Stimulated activated CD4-positive, alpha-beta T cell treated with anti-CD3 and anti-CD28 coated beads, Interleukin-15, amount 100 ng/mL, for 1 hour (primary cell): ENCODE measurements at places on chromosomes 4 and X.

DNA sequence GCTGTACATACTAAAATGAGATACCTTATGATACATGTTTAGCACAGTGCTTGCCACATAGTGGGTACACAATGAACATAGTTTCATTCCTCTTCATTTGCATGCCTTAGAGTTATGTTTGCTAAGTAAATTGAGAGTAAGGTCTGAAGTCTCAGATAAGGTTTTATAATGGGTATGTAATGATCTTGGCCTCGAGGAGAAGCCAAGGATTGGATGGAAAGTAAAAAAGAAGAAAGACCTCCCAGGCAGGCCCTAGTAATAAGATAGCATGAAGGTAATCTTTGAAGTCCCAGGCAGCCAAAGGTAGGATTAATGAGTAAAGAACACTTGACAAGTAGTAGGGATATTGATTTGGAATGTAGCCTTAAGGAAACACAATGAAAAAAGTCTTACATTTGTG, 55.8 kb upstream of the TSPAN7 start:
- DNase-seq, result no peak

DNA sequence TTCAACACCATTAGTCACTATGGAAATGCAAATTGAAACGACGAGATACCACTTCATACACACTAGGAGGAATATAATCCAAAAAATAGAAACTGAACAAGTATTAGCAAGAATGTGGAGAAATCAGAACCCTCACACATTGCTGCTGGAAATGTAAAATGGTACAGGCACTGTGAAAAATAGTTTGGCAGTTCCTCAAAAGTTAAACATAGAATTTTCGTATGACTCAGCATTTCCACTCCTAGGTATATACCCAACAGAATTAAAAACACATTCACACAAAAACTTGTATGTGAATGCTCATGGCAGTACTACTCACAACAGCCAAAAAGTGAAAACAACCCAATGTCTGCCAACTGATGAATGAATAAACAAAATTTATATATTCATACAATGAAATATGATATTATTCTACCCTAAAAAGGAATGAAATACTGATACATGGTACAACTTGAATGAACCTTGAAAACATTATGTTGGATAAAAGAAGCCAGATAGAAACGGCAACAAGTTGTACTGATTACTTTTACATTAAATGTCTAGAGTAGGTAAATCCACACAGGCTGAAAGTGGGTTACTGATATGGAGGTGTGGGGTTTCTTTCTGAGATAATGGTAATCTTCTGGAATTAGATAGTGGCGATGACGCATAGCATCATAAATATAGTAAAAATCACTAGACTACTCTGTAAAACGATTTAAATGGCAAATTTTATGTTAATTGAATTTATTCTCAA, 22.3 kb downstream of the TEC start:
- no peak for DNase-seq

GRCh38 chr4:163161536-163162205, 5.0 kb downstream of the NAF1 start:
- no peak for DNase-seq

- no peak for DNase-seq
Measured at GRCh38 chr4:26133840-26134239, 187.0 kb upstream of the RBPJ start.

GRCh38 chr4:52843351-52843750, 18.8 kb upstream of the RASL11B start:
- no peak for DNase-seq

DNA sequence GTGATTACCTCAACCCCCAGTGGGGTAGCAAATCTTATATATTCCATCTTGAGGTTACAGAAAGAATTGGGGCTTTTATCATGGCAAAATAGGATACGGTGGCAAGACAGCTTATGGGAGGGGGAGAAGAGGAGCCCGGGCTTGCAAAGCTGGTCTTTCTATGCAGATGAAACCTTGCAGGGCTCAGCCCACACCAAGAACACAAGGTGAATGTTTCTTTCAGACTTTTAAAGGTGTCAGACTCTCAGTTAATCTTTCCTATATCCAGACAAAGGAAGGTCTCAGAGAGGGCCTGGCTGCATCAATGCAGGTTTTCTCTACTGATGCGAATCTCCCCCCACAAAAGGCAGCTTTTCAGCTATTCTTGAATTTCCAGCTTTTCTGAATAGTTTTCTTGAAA, 59.9 kb upstream of the WDR17 start:
- no peak for DNase-seq

DNA sequence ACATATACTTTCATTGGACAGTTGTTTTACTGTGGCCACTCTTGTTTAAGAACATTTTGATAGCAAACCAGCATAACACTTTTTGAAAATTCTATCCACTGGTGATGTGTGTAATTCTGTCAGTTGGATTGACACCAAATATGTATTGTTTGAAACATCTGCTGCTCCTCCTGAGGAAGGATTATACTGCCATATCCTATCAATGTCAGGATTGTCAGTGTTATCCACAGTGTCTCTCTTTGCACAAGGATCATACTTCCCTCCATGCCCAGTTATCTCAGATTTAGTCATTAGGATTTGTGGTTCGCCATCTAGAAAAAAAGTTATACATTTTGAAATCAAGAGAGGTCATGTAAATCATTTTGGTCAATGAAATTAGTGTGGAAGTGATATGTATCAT, 1859.6 kb downstream of the C4orf33 start:
- no peak for DNase-seq

- no peak for DNase-seq
Measured at GRCh38 chrX:120120223-120120622, 4.5 kb upstream of the RHOXF1 start.
